ENCODE measurements at places on chromosomes 16 and 17.

GRCh38 chr17:14298221-14298946 lies 2.5 kb upstream of the HS3ST3B1 start:
- DNase-seq: no peak

DNA sequence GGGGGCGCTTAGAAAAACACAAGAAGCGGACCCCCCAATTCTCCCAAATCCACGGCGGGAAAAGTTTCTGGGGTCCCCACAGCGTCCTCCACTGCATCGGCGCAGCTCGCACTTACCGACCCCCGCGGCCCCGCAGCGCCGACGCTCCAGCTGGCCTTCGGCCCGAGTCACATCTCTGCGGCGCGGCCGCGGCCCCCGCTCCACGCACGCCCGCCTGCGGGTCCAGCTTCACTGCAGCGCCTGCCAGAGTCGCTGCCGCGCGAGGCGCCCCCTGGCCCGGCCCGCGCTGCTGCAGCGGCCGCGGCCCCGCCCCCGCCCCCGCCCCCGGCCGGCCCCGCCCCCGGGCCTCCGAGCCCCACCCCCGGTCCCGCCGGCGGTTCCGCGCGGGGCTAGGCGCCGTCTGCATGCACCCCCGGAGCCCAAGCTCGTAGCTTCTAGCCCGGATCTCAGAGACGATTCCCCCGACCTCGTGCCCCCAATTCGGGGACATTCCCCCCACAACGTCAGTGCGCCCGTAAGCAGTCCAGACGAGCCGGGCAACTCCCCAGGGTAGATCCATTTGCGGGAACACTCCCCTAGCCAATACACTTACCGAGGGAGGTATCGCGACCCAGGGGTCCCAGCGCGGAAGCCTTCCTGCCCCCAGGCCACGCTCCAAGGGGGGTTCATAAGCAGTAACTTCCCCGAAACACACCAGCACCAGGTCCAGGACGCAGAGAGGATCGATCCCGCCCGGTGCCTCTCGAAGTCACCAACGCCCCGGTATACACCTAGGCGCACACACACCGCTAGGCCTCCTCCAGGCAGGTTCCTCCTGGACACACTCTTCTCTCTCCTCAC lies at the start of gene GPRC5B:
TSS of gene GPRC5B (minus strand) at position 238 of the 840 bp plus-strand sequence. CDS start 12,003 bp downstream, outside the sequence.
- no peak for DNase-seq

DNA sequence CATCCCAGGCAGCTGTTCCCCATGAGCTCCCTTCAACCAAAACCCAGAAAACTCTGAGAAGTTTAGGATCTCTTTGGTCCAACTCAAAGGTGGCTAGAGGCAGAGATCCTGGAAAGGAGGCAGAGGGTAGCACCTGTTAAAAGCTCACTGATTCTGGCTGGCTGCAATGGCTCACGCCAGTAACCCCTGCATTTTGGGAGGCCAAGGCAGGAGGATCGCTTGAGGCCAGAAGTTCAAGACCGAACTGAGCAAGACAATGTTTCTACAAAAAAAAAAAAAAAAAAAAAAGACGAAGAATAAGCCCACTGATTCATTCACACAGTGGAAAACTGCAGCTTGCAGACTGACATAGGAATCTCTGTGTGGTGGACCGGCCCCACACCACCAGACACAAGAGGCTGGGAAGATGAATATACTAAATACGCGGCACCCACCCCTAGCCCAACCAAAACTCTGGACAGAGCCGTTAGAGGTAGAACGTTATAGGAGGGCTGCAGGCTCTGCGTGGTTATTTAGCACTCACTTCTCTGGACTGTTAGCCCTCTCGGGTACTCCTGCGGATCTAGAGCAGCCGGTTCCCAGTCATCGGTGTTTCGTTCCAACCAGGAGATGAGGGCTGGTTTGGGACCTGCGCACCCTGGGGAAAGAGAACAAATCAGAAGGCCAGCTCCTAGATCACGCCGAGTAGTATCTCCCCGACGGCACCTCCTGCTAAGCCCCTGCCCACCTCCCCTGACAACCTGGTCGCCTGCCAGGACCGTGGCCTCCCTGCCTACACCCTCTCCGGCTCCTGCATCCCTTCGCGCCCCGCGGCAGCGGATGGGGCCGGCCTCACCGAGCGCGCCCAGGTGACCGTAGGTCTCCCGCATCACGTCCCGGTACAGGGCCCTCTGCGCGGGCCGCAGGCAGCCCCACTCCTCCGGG lies 925 bp downstream of the ZNF689 start:
- DNase-seq: peak; percentile 19

DNA sequence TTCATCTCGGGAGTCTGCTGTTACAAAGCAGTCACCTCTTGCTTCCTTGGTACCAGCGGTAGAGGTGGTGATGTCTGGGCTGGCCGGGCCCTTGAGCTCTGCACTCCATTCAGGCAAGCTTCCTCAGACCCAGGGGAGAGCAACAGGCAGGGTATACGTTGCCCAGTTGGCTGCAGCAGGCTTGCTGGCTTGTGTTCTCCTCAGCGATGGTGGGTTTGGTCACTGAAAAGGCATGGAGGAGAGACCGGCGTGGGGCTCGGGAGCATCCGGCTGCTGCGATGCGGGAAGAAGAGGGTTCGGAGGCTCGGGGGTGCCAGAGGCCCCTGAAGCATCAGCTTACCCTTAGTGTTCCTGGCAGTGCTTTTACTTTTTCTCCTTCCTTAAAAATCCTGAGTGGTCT lies 25.8 kb downstream of the SAP30BP start:
- DNase-seq: no peak

GRCh38 chr17:34383216-34383615 lies 20.2 kb upstream of the CCL1 start:
- no peak for DNase-seq

DNA sequence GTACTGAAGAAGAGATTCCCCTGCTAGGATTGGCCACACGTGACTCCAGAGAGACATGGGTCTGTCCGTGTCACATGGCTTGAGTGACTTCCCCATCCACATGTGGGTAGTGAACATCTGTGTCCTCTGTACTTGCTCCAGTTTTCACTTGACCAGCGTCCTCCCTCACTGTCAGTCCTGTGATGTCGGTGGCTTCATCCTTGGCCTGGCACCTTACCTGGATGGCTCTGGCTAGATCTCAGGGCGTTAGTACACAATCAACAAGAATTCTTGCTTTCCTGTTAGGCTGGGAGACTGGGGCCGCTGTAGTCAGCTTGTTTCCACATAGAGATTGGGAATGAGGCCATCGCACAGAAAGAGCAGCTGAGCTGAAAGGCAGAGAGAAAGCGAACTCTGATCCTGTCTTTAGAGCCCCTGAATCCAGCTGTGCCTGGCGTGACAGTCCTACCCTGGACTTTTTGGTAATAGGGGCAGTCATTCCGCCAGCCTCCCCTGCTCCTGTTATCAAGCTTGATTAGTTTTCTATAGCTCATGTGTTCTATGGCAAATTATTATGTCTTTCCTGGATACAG lies 227.3 kb downstream of the SNX29 start:
- DNase-seq: no peak
